Brain (organoid and tissue), 16 donors: ENCODE measurements at places on chromosomes 1 and 21. TPM values are rescaled to one million over a fixed set of nuclear protein-coding genes. Genes with fewer than 3 reads are reported as not detected.

Gene CAMTA1
- polyA plus RNA-seq: 146 TPM

Gene MPZL1
- polyA plus RNA-seq: 39.6 TPM

Gene HPCAL4
- 20.0 TPM for polyA plus RNA-seq

Gene PADI3
- polyA plus RNA-seq: not detected

Gene REN
- 0.31 TPM for polyA plus RNA-seq

Gene CHRM3
- 1.1 TPM for polyA plus RNA-seq

Gene SPEN
- 35.1 TPM for polyA plus RNA-seq
